ENCODE measurements at places on chromosomes 6 and 20.

DNA sequence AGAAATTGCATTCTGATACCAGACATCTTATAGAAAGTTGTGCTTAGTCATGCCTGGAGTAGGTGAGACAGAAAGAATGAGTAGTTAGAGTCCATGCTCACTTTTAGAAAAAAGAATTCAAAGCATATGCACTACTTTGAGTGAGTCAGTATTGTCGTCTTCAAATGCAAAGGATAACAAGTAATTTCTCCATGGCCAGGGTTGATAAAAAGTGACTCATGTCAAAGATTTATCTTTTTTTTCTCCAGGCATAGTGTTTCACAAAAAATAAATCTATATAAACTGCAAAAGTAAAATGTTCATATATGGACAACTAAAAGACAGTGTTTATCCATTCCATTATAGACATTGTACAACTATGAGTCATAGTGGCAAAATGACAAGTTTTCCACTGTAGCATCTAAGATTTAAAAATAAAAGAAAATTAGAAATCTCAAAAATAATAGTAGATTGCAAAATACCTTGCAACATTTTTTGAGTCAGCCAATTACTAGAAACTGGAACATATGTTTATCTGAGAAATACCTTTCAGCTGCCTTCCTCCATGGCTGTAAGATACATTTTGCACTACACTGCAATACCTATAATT lies 329.6 kb downstream of the GRIK2 start:
- DNase-seq: no peak

- DNase-seq: no peak
Measured at GRCh38 chr20:17688965-17689364, 6.9 kb upstream of the RRBP1 start.

GRCh38 chr20:53826597-53827291 lies 233.1 kb upstream of the ZNF217 start:
- DNase-seq: no peak

GRCh38 chr20:45735552-45735951 lies 13.4 kb downstream of the SPINT4 start:
- DNase-seq: no peak

GRCh38 chr6:170269151-170269845 lies 21.6 kb downstream of the DLL1 start:
- no peak for DNase-seq

DNA sequence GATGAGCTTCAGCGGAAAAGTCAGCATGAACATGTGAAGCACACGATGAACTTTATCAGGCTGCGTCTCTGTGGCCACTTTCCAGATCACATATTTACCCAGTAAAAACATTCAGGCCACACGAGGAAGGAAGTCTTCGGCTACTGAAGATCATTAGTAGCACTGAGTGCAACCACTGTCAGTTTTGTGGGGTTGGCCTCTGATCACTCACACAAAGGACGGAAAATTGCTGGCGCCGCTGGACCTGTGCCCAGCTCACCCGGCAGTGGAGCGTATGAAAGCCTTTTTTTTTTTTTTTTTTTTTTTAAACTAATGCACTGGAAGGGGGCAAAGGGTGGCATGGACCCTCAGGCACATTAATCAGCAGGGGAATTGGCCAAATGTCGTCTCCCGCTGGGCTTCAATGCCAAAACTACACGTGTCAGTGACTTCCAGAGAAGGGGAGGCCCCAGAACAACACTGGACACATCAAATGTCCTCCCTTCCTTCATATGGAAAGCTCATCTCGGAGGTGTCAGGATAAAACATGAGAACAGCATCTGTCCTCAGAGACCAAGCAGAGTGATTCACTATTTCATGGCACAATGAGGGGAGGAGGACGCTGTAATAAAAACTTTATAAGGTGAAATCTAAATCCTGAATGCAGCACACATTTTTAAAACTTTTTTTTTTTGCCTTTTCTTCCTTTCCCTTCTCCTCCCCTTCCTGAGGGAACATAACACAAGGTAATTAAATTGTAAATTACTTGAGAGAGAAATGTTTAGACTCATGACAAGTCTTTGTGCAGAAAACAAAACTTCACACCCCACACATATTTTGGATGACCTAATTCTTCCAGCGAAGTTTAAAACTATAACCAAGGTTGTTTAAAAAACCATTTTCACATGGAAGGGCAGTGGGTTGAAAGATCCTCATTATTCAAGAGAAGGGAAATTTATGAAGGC lies 223.4 kb downstream of the FOXC1 start:
- DNase-seq: no peak

DNA sequence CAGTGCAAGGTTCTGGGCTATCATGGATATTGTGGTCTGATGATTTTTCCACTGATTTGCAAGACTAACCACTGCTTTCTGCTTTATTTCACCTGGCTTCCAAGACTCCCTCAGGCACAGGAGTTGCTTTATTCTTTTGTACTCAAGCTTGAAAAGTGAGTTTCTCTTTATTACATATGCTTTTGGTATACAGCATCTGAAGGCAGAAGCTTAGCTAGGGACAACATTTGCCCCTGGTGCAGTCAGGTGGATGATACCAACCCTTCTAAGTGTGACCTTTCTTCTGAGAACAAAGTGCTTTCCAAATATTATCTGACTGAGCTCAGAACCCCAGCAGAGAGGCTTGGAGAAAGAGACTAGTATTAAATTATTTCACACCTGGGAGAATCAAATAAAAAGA lies 94.0 kb upstream of the PHACTR1 start:
- DNase-seq: no peak

DNA sequence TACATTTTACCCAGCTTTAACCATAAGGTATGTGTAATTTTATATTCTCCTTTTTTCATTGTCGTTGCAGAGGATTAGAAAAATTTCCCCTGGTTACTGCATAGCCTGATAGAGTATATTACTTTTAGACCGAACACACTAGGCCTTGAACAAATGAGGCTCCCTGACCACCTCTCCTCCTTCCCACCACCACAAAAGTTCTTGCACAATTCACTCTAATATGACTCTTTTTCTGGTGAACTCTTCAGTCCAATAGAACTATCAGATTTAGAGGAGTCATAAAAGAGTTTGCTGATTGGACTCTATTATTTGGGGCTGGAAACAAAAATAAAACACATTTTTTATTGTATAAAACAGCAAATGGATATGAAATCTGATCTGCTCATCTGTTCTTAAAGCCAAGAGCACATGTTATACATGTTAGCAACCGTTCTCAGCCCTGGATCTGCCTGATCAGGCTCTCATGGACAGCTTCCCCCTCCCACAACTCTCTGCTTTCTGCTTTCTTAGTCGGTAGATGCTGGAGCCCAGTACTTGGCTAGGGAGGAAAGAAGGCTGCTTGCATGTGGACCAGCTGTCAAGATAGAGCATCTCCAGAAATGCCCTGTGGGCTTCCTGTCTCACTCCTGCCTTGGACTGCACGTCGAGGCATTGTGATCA lies 83.5 kb downstream of the CD164 start:
- DNase-seq: no peak

DNA sequence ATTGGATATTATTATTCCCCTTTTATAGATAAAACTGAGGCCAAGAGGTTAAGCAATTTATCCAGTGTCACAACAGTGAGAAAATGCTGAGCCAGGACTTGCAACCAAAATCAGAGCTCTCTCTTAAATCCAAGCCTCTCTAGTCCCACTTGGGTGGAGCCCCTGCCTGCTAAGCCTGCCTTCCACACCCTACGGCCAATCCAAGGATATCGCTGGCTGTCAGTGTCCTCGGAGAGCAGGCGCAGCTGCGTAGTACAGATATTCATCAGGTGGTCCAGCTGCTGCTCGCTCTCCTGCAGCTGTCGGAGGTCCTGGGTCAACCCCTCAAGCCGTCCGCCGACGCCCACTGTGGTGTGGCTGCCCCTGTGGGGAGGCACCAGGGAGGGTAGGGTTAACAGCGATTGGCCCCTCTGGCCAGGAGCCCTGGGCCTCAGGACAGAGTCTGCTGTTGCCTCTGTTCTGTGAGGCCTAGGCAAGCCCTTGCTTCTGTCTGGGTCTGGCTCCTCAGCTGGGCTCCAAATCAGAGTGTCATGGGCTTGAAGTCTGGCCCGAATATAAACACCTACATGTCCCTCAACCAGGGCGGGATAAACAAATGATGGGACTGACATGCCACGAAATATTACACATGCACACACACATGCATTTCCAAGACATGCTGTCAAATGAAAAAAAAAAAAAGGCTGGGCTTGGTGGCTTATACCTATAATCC lies 3.9 kb upstream of the NECAB3 start:
- DNase-seq: no peak

GRCh38 chr6:4253604-4254231 lies 118.3 kb upstream of the ECI2 start:
- DNase-seq: no peak

DNA sequence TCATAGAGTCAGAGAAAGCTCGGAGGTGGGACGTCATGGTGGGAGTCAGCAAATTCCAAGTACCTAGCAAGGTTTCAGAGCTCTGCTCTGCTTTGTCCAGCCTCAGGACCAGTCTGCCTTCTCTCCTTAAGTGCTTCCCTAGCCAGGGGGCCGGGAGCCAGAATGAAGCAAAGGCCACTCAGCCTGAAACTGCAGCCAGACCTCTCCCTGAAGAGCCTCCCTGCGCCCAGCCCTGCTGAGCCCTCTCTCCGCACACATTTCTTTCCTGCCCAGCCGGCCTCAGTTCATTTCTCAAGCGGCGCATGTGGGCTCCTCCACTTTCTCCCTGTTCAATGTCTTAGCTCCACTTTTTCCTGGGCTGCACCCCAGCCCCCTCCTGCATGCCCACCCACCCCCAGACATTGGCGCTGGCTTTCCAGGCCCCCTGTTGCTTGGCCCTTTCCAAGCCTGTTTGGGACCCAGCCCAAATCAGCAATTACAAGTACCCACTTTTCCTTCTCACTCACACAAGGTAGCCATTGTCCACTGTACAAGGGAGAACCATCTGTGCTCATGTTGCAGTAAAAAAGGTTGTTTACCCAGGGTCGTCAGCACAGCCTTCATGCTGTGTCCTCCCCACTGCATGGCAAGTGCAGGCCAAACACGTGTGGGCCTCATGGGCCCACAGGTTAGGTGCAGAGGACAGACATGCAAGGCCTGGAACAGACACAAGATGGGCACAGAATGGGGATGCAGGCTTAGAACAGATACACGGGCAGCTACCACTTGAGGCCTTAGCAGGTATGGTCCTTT lies 147.1 kb downstream of the MRPL14 start:
- no peak for DNase-seq

DNA sequence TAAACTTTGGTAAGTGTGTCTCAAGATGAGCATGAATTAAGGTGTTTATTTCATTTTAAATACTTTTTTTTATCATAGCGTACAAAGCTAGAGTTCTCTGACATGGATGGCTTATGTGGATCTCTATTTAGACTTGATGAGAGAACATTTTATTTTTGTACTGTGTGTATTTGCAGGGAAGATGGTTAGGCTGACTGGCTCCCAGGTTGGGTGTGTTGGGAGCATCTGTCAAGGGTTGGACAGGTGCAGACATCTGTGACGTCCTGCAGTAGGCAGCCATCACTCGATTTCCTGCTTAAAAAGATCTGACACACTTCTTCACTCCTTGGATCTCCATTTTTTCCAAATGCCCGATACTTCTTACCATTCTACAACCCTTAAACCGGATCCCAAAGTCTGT lies 221.9 kb upstream of the QKI start:
- no peak for DNase-seq

DNA sequence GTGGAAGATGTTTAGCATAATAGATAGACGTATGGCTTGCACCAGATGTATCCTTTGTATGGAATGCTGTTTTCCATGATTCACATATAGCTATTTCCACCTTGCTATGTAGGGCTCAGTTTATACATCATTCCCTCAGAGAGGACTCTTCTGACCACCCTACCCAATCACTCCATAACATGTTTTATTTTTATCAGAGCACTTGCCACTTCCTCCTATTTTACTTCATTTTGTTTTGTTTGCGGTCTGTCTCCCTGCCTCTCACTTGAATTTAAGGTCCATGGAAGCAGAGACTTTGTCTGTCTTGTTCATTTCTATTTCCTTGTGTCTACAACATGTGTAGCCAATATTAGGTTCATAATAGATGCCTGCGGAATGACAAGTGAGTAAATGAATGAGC lies 266.9 kb upstream of the CITED2 start:
- no peak for DNase-seq

DNA sequence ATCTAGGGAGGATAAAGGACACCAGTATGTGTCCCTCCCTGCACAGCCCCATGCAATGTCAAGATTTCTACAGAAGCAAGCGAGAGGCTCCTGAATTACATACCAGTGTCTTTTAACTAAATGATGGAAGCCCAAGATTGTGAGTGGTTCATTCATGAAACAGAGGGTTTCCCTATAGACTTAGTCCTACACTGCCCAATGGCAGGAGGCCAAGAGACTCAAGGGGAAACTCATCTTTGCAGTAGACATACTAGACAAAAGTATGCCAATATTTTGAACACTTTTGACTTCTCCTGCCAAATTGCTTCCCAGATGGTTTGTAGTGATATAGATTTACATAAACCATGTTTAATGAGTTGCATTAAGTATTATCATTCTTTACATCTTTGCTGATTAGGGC lies 557.2 kb upstream of the JAG1 start:
- DNase-seq: no peak

DNA sequence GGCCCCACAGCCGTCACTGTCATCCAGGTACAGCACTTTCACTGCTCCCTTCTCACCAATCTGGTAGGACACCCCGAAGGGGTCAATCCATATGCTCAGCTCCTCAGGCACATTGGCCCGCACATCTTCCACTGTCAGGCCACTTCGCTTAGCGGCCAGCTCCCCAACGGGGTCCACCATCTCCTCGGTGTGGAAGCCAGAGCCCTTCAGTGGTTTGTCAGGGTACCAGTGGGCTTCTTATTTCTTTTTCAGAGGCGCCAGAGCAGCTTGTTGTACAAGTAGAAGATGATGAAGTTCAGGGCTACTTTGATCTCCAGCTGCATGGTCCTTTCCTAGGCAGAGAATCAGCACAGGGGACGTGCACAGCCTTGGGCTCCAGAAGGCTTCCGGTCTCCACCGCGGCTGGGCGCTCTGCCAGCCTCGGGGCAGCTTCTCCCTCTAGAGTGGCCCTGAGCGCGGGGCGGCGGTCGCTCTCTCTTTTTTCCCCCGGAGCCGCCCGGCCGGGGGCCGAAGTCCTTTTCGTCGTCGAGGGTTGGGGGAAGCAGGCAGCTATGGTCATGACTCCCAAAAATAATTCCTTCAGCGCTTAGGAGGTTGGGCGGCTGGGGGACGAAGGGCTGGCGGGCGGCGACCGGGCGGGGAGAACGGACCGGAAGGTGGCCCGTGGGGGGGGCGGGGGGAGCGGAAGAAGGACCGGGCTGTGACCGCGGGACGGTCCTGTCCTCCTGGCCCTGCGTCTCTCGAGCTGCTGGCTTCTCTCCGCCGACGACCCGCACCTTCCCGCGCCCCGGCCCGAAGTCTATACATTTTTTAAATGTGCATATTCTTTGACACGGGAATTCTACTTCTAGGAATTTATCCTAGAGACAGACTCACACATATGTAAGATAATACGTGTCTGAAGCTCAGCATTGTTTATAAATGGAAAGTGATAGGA lies 6.5 kb upstream of the ZSCAN9 start:
- no peak for DNase-seq

GRCh38 chr6:14841901-14842421 lies 403.9 kb upstream of the JARID2 start:
- no peak for DNase-seq

GRCh38 chr20:62740286-62741141 lies 31.9 kb downstream of the NTSR1 start:
- peak; percentile 57 for DNase-seq

- no peak for DNase-seq
Measured at GRCh38 chr20:37346535-37347346, 801 bp downstream of the SRC start.

GRCh38 chr6:151240791-151241642 lies 1.2 kb downstream of the AKAP12 start:
- DNase-seq: no peak

- peak; percentile 78 for DNase-seq
Measured at GRCh38 chr20:43456809-43457639, 672 bp upstream of the SRSF6 start.

GRCh38 chr20:9981829-9982228 lies 53.0 kb upstream of the ANKEF1 start:
- no peak for DNase-seq
